ENCODE measurements at places on chromosomes 1 and 21.

DNA sequence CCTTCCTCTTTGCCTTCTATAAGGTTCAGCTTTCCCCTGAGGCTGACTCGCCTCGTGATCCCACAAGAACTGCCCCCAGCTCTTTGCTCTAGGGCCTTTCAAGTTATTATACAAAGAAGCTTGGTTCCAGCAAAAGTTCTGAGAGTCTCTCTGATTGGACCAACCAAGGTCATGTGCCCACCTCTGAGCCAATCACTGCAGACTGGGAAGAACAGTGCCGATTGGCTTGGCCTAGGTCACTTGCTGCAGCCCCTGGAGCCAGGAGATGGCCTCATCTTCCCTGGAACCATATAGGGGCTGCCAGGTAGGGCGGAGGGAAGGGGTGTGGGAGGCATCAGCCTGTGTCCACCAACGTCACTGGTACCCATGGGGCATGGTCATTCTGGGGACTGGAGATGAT is 22.8 kb downstream of the TAS1R2 start:
- no peak for DNase-seq

- no peak for DNase-seq
These were observed 29.9 kb downstream of the PCSK9 start for GRCh38 chr1:55069280-55069679.

DNA sequence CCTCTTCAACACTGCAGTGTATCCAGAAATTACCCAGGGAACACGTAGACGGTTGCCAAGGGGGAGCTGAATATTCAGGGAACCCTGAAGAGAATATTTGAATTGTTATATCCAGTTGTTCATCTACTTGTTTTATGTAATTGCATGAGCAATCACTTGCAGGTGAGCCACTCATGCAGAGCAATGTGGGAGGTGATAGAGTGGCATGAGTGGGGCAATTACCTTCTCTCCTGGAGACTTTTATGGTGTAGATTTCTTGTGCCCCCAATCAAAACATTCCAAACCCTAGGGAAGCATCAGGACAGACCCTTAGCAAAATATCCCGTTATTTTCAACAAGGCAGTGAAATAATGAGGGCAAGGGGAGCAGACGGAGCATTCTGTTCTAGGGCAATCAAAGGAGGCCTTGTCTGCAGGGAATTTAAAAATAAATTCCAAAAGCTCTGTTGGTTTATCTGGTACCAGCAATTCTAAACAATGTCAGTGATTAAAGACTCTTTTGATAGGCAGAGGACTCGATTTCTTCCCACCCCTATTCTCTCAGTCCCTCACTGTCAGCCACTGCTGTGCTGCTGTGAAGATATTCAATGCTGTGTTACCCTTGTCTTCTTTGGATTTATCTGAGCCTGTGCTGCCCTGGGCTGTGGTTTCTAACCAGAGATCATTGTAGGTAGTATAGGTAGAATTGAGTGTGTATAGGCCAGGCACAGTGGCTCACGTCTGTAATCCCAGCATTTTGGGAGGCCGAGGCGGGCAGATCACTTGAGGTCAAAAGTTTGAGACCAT is 180.2 kb upstream of the MAP1LC3C start:
- no peak for DNase-seq

- DNase-seq = no peak
These were observed 46.8 kb downstream of the TRPM2 start for GRCh38 chr21:44399955-44400790.

GRCh38 chr1:212260557-212261355 is 24.5 kb upstream of the PPP2R5A start:
- no peak for DNase-seq

DNA sequence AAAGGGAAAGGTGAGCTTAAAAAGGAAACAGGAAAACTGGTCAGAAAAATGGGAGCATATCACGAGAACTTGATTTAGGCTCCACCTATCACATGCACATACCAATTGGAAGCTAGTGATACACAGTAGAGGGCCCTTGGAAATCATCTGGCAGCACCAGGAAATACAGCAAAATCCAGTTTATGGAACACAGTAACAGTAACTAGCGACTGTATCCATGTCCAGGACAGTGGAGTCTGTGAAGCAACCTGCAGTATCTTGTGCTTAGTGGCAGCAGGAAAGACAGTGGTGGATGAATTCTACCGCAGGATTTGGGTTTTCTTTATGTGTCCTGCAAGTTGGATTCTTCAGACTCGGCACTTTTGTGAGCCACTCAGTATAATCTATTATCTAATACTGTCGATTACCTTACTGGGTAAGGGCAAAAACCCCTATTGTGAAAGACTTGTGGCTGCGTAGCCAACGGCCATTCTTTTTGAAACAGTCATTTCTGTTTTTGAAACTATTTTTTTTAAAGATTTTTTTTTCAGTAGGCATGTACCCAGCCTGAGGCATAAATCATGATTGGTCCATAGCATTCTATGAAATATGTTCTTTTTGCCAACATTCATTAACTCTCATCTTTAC is 1.6 kb upstream of the KDM4A start:
- no peak for DNase-seq

DNA sequence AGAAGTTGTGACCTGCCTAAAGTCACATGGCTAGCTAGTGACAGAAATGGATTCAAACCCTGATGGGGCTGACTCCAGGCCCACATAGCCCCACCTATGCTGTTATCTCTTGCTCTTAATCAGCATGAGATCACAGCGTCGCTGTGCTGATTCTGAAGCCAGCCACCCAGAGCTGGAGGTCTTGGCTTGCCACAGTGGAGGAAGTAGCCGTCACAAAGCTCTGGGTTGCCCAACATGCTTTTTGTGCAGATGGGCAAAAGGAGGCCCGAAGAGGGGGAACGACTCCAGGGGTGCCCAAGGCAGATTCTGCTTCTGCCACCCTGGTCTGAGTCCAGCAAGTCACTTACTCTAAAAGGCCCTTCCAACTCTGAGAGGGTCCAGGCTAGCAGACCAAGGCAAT is 14.7 kb upstream of the MFSD2A start:
- DNase-seq = no peak

GRCh38 chr1:65357291-65357960 is 48.1 kb downstream of the DNAJC6 start:
- DNase-seq = no peak

- DNase-seq = no peak
These were observed 19.8 kb upstream of the HSPG2 start for GRCh38 chr1:21956720-21957552.

GRCh38 chr21:36576441-36576840 is 96.5 kb upstream of the CLDN14 start:
- no peak for DNase-seq

GRCh38 chr1:232579958-232580941 is 49.7 kb downstream of the SIPA1L2 start:
- no peak for DNase-seq

- no peak for DNase-seq
These were observed 16.2 kb downstream of the CACNA1S start for GRCh38 chr1:201096041-201096461.

GRCh38 chr1:243422362-243422761 is 166.5 kb downstream of the SDCCAG8 start:
- no peak for DNase-seq

- no peak for DNase-seq
These were observed 41.4 kb upstream of the KIF1B start for GRCh38 chr1:10168912-10169514.

- DNase-seq = no peak
These were observed 169.3 kb downstream of the SEC16B start for GRCh38 chr1:177800400-177801088.

DNA sequence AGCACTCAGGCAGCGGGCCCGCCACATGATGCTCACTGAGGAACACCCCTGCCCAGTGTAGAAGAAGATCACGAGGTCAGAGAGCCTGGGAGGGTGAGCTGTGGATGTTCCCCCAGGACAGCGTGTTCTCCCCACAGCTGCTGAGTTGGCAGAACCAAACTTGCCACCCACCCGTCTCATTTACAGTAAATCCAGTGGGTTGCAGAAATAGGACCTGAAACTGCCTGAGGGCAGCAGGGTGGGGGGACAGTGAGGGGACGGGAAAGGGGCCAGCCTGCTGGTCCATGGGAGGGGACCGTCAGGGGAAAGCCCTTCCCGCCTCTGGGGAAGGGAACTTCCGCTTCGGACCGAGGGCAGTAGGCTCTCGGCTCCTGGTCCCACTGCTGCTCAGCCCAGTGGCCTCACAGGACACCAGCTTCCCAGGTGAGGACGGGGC is at the start of gene C1QB:
C1QB (plus strand) TSS at position 356 of the 436 bp plus-strand sequence. CDS start 6,227 bp downstream, outside the sequence.
- DNase-seq = no peak

DNA sequence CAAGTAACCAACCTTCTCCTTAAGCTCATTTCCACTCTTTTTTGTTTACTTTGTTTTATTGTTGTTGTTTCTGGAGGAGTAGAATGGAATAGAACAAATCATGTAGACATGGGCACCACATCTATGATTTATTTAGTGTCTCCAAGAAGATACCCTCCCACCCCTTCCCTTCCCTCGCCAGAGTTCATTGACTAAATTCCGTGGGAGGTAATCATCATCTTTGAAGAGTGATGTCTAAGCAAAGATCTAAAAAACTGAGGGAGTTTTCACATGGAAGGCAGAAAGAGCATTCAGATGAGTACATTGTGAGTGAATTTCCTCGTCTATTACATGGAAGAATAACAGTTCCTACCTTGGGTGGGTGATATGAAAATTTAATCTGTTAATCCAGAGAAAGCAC is 136.2 kb downstream of the SEC16B start:
- DNase-seq = no peak

DNA sequence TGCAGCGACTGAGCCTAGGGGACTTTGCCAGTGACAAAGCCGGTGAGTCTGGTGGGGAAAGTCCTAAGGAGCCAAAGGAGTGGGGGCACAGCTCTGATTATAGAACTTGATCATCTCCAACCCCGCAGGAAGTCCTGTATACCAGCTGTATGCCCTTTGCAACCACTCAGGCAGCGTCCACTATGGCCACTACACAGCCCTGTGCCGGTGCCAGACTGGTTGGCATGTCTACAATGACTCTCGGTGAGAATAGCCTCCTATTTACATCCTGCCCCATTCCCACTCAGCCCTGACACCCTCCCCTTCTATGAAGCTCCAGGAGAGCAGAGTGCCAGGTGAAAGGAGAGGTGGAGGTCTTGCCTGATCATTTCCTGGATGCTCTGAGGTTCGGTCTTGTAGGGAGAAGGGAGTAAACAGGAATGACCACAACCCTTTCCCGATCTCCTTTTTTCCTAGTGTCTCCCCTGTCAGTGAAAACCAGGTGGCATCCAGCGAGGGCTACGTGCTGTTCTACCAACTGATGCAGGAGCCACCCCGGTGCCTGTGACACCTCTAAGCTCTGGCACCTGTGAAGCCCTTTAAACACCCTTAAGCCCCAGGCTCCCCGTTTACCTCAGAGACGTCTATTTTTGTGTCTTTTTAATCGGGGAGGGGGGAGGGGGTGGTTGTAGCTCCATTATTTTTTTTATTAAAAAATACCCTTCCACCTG is 1.2 kb upstream of the PPOX start:
- no peak for DNase-seq

DNA sequence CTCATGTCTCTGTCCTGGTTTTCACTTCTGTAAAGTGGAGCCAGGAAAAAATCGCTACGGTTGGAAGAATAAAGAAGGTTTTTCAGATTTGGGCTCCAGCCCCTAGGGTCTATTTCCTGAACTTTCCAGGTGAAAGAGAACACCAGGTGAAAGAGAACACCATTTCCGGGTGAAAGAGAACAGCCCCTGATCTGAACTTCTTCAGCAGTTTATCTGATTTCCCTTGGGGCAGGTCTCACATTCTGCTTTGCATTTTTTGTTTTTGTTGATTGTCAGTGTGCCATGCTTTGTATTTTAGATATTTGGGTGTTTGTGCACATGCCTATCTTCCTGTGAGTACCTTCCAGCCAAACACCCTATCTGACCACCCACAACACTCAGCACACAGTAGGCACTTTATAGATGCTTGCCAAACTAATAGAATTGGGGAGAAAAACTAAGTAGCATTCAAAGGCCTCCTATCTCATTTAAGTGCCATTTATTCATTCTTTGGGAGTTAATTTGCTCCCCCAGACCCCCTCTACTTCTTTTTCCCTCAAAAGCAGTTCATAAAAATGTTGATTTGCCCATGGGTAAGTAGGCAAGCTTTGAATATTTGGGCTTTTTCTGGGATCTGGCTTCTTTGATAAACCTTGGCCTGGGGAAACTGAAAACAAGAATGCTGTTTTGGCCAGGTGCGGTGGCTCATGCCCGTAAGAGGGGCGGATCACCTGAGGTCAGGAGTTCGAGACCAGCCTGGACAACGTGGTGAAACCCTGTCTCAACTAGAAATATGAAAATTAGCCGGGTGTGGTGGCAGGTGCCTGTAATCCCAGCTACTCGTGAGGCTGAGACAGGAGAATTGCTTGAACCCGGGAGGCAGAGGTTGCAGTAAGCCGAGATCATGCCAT is 2.2 kb downstream of the NAV1 start:
- DNase-seq = no peak

- DNase-seq = no peak
These were observed 33.4 kb downstream of the ATF3 start for GRCh38 chr1:212641956-212642355.

GRCh38 chr1:32289256-32289655 is 2.6 kb upstream of the HDAC1 start:
- no peak for DNase-seq

GRCh38 chr1:236952246-236953003 is 51.8 kb downstream of the MT1HL1 start:
- no peak for DNase-seq

GRCh38 chr1:94025383-94026340 is 95.3 kb downstream of the ABCA4 start:
- DNase-seq = no peak

- DNase-seq = no peak
These were observed 33.3 kb downstream of the BMP8A start for GRCh38 chr1:39524591-39525365.

DNA sequence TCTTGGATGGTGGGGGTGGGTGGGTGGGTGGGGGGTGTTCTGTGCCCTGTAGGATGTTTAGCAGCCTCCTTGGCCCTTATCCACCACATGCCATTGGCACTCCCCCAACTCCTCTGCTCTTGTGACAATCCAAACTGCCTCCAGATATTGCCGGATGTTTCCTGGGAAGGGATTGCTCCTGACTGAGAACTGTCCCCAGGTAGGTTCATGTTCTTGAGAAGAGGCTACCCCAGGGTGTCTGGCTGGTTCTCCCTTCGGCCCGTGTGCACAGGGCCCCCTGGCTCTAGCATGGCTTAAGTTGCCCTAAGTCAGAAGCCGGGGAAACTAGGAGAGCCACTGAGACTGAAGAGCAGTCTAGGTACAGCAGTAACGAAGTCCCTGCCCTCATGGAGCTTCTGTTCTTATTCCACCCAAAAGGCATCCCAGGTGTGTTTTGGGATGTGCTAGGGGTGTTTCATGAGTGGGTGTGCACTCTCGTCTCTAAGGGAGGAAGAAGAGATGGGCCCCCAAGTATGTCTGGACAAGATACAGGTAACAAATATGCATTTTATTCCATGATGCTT is 19.8 kb upstream of the THRAP3 start:
- no peak for DNase-seq

DNA sequence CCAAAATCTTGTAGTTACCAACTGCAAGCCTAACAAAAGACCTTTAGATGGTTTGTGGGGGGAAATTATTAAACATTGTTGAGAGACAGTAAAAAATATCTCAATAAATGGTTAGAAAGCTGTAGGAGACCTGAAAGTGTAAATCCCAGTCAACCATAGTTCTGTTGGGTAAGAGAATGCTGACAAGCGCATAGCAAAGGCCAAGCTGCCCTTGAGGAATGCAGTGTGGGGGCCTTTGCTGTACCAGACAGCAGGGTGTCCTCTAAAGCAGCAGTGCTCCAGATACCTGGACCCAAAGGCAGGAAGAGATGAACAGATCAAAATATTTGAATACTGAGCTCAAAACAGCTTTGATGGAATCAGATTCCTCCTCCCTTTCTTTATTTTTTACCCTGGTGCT is 54.6 kb downstream of the OBSCN start:
- DNase-seq = no peak
